ENCODE measurements at places on chromosomes 7 and 10.
A peak's percentile ranks its signal among the peaks of the same experiment; 100 is the strongest.

DNA sequence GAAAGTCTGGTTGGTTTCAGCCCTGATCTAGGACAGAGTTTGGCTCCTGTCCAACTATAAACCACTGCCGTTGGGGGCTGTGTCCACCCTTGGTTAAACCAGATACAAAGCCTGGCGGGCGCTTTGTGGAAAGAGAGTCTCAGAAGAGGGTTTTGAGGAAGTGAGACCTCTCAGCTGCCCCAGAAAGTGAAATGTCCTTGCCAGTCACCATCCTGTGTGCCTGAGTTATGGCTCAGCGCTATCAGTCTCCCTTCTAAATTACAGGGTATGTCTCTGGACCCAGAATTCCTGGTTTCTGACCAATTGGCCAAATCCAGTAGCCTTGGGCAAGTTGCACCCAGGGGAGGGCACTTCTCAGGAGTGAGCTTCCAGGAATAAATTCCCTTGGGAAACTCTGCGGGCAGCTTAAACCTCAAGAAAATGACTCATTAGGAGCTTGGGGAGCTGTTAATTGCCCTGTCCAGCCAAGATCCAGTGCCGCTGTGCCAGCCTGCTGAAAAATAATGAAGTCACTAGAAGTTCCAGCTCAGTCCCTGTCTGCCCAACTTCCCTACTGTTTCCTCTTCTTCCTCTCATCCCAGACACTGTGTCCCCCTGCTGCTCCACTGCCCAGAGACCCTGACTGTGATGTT lies 66.7 kb upstream of the PDZD8 start:
- peak; percentile 96 for DNase-seq

GRCh38 chr7:28503396-28503795 lies 91.1 kb downstream of the CREB5 start:
- DNase-seq, result no peak

- peak; percentile 83 for DNase-seq
Measured at GRCh38 chr7:23895666-23896096, 185.7 kb downstream of the STK31 start.

GRCh38 chr7:73811760-73812168 lies 19.0 kb upstream of the CLDN4 start:
- DNase-seq, result peak; percentile 62

GRCh38 chr10:104197364-104197763 lies 34.8 kb downstream of the CFAP43 start:
- no peak for DNase-seq

- DNase-seq, result peak; percentile 59
Measured at GRCh38 chr10:50604049-50604640, 19.6 kb downstream of the SGMS1 start.

DNA sequence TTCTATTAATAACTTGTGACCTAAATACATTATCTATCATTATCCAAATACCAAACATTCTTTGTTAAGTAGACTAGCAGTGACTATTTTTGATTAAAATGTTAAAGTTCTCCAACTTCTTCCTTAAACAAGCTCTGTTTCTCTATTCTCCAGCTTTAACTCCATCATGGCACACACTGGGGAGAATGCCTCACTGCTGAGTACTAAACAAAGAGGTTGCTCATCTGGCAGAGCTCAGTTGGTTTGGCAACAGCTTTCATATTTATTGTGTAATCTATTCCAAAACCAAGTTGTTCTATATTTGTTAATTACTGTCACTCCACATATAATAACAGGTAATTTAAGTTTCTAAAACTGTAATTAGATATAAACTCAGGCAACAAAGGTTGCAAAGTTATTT lies 89.6 kb downstream of the USP6NL start:
- DNase-seq, result peak; percentile 19

DNA sequence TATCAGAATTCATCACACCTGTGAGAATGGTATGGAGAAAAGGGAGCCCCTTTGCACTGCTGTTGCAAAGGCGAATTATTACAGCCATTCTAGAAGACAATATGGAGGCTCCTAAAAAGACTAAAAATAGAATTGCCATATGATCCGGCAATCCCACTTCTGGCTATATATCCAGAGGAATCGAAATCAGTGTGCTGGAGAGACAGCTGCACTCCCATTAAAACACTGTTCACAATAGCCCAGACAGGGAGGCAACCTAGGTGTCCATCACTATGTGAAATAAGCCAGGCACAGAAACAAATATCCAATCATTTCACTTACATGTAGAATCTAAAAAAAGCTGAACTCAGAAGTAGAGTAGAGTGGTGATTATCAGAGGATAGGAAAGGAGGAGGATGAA lies 26.0 kb upstream of the GJD4 start:
- no peak for DNase-seq

GRCh38 chr7:75716992-75717626 lies 21.6 kb downstream of the HIP1 start:
- peak; percentile 91 for DNase-seq

DNA sequence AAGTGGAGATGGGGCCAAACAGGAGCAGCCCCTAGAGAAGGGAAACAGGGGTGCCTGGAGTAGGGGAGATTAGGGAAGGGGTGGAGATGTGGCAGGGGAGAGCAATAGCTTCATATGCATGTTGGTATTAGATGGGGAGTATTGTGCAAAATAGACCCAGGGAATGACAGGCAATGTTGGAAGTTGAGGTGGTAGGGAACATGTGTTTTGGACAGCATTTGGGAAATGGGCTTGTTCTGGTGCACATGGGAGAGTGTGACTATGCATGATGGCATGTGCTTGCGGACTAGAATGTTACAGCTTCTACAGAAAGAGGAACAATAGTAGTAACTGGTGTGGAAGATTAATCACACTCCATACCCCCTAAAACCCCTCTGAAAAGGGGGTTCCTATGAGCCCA lies 10.4 kb downstream of the PAX2 start:
- DNase-seq, result no peak
